ENCODE measurements at places on chromosomes 12 and 14.

GRCh38 chr14:69876221-69876847 is 2.9 kb upstream of the SMOC1 start:
- no peak for DNase-seq

DNA sequence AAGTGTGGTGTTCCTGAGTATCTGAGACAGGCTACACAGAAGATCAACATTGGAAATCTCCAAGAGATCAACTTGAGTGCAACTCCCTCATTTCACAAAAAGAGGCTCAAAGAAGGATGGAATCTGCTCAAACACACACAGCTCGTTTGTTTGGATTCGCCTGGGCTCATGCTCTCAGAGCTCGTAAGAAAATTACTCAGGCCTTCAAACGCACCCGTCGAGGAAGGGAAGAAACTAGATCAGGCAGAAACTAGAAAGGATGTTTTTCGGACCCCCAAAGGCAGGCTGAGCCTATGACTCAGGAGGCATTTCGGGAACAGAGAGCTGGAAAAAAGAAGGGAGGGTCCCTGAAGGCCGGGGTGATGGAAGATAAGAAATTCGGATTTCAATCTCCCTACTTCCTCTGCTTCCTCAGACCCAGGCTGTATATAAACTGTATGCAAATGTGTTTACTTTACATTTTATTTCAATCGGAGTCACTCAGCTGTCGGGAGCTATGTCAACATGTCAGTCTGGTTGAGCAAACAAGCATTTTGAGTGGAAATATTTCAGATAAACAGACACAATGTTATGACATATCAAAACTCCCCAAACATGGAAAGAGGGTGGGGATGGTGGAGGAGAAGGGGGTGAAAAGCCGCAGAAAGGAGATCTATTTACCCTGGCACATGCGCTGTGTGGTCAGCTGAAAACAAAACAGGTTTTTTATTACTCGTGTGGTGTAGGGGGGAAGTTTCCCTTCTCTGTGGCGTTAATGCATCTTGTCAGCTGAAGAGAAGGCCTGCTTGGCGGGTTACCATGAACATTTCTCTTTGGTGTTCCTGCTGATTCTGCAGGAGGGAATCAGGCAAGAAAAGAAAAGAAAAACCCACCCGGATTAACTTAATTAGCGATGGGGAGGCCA is 129.1 kb upstream of the TBX3 start:
- no peak for DNase-seq

GRCh38 chr14:76101391-76102379 is 50.0 kb upstream of the GPATCH2L start:
- no peak for DNase-seq

- DNase-seq: no peak
These were observed 12.0 kb upstream of the PTPRQ start for GRCh38 chr12:80432061-80432460.

GRCh38 chr14:34865889-34866574 is 9.1 kb downstream of the BAZ1A start:
- no peak for DNase-seq

GRCh38 chr14:38505973-38506249 is 250.0 kb upstream of the CLEC14A start:
- no peak for DNase-seq

- DNase-seq: no peak
These were observed 377.4 kb downstream of the GRIN2B start for GRCh38 chr12:13603953-13604352.

DNA sequence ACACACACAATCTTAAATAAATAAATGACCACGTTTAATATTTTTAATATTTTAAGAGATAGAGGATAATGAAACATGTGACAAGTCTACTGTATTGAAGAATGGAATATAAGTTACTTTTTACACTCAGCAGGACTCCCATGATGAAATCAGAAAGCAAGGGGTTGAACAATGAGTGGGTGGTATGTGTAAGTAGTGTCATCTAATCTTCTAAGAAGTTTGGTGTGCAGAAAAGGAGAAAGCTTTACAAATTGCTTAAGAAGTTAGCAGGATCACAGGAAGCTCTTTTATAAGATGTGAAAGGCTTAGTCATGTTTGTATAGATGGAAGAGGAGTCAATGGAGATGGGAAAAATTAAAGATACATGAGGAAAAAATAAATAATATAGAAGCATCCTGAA is 47.8 kb downstream of the SLC15A5 start:
- DNase-seq: no peak

GRCh38 chr12:95548056-95548538 is 3.2 kb downstream of the USP44 start:
- no peak for DNase-seq

- DNase-seq: no peak
These were observed 28.3 kb downstream of the VDR start for GRCh38 chr12:47876440-47876960.

GRCh38 chr14:83828406-83828805 is 1701.5 kb upstream of the FLRT2 start:
- DNase-seq: no peak

- DNase-seq: no peak
These were observed 96.0 kb downstream of the TGFB3 start for GRCh38 chr14:75885829-75886228.

DNA sequence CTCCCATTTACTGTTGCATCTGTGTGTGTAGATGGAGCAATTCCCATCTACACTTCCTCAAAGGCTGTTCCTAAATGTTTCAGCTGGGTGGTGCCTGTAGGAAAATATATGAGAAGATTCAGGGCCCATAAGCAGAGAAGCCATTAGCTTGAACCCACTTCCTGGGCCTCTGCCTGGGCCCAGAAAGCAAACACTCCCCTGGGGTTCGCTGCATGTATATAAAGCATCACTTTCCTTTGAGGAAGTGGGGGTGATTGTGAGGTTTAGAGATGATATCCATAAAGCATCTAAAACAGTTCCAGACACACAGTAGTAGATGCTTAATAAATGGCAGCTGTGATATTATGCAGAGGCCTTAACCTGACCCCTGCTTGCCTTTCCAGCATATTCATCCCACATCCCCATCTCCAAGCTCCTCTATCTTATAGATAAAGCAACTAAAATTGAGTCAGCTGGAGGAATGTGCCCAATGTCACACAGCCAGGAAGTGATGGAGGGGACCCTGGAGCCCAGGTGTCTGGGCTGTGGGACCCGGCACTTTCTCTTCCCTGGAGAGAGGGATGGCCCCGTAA is 280.0 kb upstream of the CRY1 start:
- no peak for DNase-seq

DNA sequence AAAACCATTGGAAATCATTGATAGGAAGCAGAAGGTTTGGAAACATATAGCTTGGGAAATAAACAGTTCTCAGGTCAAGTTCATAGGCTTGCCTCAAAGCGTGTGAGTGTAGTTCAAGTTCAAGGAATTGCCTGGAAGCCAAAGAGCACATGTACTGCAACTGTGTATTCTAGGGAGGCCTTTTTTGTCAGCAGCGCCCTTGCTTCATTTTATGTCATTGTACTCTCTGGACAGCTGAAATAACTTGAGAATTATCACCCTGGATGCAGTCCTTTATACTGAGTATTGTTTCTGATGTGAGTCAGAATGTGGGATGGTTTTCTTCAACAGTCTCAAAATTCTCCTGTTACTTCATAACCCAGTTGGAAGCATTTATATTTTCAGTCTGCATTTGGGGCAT is 16.0 kb upstream of the EVL start:
- DNase-seq: no peak

GRCh38 chr12:117142094-117142493 is 42.9 kb upstream of the TESC start:
- DNase-seq: peak; percentile 59

GRCh38 chr14:47044841-47045240 is 393.3 kb upstream of the RPL10L start:
- no peak for DNase-seq

GRCh38 chr12:2465681-2466080 is 329.1 kb upstream of the FKBP4 start:
- DNase-seq: no peak

DNA sequence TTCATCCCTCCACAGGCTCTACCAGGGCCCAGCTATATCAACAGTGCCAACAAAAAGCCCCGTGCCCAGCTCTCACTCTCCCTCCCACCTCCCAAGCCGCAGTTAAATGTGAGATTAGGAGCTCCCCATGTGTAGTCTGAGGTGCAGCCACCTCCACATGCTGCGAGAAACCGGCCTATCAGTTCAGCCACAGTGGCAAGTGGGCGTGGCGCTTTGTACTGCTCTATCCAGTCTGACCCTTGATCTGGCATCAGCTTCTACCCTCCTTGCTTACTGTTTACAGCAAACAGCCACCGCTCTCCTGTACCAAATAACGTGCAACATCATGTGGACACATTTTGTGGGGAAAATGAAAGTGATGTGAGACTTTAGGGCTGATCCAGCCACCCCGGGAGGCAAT is 1.7 kb downstream of the PLEK2 start:
- peak; percentile 58 for DNase-seq

DNA sequence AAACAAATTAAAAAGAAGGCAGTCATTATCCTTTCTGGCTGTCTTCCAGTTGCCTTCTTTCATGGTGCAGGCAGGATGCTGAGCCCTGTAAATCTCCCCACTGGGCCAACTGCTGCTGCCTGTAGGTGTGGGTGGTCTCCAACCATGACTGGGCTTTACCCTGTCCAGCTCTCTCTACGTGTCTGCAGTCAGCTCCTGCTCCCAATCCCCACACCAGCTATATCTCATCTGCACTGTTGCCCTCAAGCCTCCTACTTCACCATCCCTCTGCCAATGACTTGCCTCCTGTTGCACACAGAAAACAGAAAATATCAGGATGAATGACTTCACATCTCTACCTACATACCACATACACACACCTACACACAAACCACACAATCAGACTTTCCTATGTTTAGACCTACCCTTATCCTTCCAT is 39.7 kb upstream of the PSMA6 start:
- DNase-seq: no peak

GRCh38 chr12:9799961-9800360 is 27.3 kb upstream of the KLRF1 start:
- no peak for DNase-seq

All from posterior vena cava (tissue), 2 donors.